ENCODE measurements at places on chromosomes 5 and 9.

- DNase-seq: no peak
These were observed 82.5 kb downstream of the SPRY4 start for GRCh38 chr5:142242272-142242671.

DNA sequence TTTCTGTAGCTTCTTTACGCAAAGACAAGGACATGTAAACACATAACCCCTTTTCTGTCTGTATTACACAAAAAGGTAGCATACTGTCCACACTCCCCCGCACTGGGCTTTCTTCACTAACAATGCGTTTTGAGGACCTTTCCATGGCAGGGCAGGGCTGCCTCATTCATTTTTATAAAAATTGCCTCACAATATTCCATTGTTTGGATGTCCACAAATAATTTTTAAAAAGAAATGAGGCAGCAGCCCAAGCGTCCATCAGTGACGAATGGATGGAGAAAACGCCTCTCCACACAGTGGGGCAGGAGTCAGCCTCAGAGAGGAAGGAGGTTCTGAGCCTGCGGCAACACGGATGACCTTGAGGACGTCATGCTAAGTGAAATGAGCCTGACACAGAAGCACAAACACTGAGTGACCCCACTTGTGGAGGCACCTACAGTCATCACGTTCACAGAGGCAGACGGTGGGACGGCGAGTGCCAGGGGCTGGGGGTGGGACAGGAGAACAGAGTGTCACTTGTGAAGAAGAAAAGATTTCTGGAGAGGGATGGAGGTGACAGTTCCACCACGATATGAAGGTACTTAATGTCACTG, 67.8 kb downstream of the RASGEF1C start:
- DNase-seq: no peak

- DNase-seq: no peak
These were observed 89.0 kb downstream of the HRH2 start for GRCh38 chr5:175746851-175747250.

- DNase-seq: no peak
These were observed 25.9 kb downstream of the GALNT12 start for GRCh38 chr9:98833090-98833956.

- no peak for DNase-seq
These were observed 19.5 kb downstream of the CD74 start for GRCh38 chr5:150393096-150393645.

- no peak for DNase-seq
These were observed 22.2 kb downstream of the TNFSF8 start for GRCh38 chr9:114908104-114908622.

DNA sequence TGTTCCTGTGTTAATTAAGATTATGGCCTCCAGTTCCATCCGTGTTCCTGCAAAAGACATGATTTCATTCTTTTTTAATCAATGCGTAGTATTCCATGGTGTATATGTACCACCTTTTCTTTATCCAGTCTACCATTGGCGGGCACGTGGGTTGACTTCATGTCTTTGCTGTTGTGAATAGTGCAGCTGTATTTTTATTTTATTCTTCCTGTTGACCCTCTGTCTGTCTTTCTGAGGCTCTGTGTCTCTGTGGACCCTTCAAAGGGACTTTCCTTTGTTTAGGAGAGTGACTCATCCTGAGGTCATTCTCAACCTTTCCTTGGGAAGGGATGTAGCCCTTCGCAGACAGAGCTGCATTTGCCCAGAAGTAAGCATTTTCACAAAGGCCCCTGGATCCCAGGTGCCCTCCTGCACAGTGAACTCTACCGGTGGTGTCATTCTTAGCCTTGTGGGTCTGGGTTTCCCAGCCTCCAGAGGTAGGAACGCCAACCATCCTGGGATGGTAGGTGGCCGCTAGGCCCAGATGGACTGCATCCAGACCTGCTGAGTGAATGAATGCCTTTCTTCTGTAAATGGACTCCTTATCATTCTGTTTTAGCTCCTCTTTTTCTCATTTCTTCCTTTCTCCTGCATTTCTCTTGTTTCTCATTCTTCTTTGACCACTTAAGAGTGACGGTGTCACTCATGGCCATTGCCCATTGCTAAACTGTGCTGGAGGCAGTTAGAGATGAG, 22.4 kb downstream of the TRIO start:
- DNase-seq: no peak

- no peak for DNase-seq
These were observed 102.9 kb downstream of the C9orf152 start for GRCh38 chr9:110105107-110105506.

GRCh38 chr9:124894741-124895170, 32.8 kb downstream of the ARPC5L start:
- DNase-seq: no peak

DNA sequence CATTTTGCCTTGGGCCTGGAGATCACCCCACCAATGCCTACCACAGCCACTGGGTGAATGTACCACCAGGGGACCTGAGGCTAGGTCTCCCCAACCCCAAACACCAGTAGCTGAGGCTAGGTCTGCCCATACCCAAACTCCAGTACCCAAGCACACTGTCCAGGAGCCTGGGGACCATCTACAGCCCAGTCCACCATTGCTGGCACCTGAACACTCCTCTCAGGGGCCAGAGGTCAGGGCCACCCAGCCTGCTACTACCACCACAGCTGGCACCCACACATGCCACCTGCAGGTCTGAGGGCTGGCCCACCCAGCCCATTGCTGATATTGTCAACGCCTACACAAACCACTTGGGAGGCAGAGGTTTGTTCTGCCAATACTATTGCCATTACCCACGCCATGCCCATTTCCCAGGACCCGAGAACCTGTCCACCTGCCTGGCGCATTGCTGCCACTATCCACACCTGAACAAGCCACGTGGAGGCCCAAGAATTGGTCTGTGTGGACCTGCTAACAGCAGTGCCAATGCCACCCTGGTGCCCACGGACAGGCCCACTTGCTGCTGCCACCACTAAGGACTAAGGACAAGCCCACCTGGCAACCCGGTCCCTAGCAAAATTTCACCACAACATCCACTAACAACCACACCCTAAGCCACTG, 59.2 kb downstream of the ZDHHC21 start:
- no peak for DNase-seq

GRCh38 chr5:128304088-128304487, 220.5 kb downstream of the SLC12A2 start:
- no peak for DNase-seq

DNA sequence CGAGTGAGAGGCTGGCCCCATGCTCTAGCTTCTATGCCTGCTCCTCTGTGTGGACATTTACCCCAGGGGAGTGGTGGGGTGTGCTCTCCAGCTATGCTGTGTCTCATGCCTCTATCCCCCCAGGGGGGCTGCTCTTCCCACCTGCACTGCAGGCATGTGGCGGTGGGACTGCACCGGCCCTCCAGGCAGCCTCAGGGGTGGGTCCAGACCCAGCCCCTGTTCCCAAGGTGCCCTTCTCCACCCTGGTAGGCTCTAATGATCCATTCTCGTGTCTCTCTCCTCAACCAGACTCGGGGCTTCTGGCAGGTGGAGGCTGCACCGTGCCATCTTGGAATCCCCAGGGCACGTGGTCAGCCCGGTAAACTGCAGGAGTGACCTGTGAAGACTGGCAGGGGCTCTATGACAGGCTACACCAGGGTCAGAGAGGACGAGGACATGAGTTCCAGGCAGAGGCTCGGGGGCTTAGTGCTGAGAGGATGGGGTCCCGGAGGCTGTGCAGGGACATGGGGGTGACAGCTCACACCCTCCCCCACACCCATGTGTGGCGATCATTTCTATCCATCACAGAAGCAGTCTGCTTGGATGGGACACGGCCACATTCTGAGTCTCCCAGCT, 22.7 kb upstream of the COL5A1 start:
- no peak for DNase-seq

- DNase-seq: no peak
These were observed 6.1 kb upstream of the GCNT1 start for GRCh38 chr9:76452839-76453238.

GRCh38 chr9:83472764-83473163, 65.4 kb downstream of the FRMD3 start:
- no peak for DNase-seq

DNA sequence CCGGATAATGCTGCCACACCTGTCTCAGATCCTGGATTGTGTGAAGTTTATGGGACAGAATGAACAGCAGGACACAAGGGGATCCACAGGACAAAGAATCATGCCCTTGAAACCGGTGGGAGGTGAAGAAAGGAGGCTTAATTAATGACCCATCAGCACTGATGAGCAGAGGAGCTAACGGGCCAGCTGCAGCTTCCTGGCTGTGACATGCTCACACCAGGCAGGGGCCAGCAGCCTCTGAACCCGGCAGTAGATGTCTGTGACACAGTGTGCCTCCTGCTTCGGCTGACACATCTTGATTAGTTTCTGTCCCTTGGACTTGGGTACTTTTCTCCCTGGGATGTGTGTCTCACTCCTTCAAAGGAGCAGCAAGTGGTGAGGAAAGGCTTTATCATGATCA, 328.8 kb upstream of the BRINP1 start:
- DNase-seq: no peak

- no peak for DNase-seq
These were observed 65.9 kb downstream of the CYFIP2 start for GRCh38 chr5:157331807-157332206.

DNA sequence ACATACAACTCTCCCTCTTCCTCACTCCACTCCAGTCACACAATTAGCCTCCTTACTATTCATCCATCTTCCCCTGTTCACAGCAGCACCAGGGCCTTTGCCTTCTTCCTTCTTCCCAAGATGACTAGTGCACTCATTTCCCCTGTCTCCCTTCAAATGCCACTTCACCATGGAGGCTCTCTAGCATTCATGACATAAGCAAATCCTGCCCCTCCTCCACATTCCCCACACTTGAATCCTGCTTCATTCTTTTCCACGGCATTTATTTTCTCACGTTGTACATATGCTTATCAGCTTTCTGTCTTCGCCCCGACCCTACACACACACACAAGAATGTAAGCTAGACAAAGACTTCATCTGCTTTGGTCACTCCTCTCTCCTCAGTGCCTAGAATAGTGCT, 133.3 kb downstream of the CDK5RAP2 start:
- DNase-seq: no peak

GRCh38 chr9:138050472-138051330, 173.1 kb downstream of the CACNA1B start:
- DNase-seq: no peak
